GM12865 (cell line): ENCODE measurements at places on chromosomes 7 and 10.

DNA sequence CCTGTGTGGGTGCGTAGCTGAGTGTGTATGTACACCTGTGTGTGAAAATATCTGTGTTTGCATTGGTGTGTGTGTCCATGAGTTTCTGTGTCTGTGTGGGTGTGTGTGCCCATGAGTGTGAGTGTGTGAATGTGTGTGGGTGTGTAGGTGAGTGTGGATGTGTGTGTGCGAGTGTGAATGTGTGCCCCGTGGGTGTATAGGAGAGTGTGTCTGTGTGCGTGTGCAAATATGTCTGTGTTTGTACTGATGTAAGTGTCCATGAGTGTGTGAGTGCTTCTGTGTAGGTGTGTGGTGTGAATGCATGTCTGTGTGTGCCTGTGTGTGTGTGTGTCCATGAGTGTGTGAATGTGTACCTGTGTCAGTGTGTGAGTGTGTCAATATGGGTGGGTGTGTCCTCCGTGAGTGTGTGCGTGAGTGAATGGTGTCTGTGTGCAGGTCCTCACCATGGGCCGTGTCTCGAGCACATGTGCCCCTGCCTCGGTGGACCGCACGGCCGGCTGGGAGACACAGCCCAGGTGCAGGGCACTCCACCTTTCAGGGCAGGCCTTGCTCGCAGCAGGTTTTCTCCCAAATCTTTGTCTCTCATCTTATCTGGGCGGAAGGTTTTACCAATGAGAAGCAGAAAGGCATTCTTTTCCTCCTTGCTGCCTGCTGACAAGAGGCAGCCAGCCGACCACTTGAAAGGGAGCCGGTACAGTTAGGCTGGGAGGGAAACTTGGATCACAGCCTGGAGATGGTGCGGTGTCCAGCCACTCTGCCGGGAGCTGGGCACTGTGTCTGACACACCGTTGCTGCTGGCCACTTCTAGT, 107.1 kb upstream of the FAM20C start:
- no peak for DNase-seq

- DNase-seq = no peak
These were observed 14.9 kb upstream of the PLEKHS1 start for GRCh38 chr10:113736576-113736975.

- DNase-seq = no peak
These were observed 73.6 kb downstream of the RHOBTB1 start for GRCh38 chr10:60870416-60870728.

DNA sequence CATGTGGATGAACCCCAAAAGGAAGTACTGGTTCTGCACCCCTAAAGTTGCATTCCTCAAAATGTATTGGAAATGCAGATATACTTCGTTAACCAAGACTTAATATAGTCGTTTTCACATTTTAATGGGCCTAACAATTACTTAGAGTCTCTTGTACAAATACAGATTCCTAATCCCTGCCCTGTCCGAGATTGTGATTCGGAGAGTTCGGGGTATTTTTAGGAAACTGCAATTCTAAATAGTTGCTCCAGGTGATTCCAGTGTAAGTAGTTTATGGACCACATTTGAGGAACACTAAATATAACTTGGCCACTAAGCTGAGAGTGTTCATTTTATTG, 830 bp downstream of the TRUB1 start:
- no peak for DNase-seq

DNA sequence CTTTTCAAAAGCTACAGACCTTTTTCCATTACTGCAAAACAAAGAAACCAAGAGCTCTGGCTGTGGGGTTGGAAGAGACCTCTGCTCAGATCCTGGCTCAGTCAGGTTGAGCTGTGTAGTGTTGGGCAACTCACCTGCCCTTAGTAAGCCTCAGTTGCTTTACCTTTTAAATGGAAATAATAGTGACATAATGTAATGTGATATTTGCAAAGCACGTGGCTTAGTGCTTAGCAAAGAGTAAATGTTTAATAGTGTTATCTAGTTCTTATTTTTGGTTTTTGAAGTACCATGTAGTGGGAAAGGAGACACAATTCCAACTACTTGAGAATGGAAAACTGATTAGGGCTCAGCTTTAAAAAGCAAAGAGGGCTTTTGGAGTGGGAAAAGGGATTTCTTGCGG, 100.2 kb downstream of the SVIL start:
- DNase-seq = no peak

- DNase-seq = no peak
These were observed 112.6 kb upstream of the TBX20 start for GRCh38 chr7:35366167-35367155.

- DNase-seq = no peak
These were observed 13.6 kb downstream of the ZYX start for GRCh38 chr7:143394777-143395176.
